ENCODE measurements at places on chromosomes 5 and 9.

- no peak for DNase-seq
Observed at GRCh38 chr9:121404906-121405305, 34.9 kb upstream of the STOM start.

DNA sequence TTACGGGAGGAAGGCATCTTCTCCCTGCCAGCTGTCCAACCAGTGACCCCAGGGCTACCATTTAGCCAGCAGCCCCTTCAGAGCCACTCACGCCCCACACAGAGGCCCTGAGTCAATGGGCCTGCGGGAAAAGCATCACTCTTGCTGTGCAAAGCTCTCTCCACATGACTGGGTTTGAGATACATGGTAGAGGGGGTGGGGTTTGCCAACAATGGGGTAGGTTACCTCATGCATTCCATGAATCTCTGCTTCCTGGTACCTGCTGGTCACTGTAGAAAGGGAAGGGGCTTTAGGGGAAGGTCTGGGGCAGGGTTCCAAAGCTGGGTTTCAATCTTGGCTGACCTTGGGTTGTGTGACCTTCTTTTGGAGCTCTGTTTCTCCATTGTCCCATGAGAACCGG lies 22.9 kb upstream of the TTLL11 start:
- DNase-seq = no peak

DNA sequence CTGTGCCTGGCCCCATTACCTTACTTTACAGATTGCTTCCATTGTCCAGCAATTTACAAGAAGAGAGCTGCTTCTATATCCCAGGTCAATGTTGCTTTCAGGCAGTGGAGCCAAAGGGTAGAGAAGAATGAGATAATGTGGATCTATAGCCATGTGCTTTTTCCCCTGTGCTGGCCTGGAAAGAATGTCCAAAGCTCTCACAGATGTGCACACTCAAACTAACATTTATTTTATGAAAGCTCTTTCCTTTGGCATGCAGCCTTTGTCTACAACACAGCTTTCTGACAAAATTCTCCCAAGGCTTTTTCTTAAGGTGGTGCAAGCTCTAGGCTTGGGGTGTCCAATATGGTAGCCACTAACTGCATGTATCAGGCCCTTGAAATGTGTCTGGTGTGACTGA lies 217.3 kb downstream of the LRRC70 start:
- no peak for DNase-seq

DNA sequence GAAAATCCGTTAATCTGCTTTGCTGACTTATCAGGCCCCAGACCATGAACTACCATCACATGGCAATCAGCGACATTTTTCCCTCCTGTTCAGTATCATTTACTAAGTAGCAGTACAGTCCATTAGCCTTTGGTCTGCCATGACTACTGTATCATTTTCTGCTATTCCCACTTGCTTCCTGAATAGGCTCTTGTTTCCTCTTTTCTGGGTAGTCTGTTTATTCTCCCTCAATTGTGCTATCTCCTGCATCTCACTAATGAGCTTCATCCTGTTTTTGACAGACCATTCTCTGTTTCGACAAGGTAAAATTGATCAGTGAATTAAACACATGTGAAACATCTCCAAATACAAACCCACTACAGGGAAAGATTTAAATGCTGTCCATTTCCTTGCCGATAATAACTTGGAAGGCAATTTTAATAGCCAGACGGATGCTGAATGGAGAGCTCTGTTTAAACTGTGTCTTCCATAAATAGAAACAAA lies 263.5 kb upstream of the ANKRD55 start:
- DNase-seq = no peak

DNA sequence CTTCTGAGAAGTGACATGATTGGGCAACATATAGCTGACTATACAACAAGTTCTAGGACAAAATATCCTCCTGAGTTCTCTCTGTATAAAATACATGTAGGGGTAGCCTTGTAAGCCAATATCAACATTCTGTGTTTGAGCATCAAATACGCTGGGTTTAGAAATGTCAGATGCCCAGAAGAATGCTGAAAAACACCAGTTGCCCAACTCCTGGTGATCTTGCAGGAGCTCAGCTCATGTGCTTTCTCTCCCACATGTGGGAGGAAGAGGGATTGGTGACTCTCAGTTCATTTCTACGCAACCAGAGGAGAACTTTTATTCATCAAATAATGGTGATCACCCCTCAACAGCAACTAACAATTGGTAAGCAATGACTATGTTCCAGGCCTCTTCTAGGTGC lies 810.9 kb upstream of the ACO1 start:
- DNase-seq = no peak

DNA sequence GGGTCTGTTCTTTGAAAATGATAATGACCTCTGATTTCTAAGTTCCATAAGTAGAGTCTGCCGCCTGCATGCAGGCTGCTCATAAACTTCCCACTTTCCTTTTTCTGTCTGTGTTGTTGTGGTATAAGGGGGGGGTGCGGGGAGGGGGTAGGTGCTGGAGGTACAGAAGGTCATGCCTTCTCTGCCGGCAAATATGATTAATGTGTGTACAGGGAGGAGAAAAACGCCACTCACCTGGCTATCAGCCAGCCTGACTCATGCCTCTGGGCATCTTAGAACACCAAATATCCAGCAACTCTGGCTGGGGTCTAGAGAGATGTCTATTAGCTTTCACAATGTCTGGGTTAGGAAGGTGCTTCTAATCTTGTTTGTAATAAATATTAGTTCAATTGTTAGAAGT lies 128.3 kb downstream of the EFNA5 start:
- no peak for DNase-seq

- DNase-seq = no peak
Observed at GRCh38 chr5:63686181-63686580, 276.1 kb downstream of the HTR1A start.

DNA sequence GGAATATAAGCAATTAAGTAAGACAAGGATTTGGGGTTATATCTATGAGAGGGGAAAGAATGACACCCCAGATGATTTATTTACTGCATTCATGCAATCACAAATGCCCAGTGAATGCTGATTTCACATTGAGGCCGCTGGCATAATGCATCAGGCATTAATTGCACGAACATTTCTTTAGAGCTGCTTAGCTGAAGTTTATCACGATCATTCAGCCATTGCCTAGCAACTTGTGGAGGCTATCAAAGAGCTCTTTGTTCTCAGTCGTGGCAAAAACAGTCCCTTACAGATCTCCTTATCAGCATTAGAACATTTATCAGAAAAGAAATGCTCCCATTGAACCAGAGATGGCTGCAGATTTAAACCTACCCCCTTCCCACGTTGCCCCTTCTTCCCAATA lies 88.7 kb upstream of the PRRC1 start:
- no peak for DNase-seq

DNA sequence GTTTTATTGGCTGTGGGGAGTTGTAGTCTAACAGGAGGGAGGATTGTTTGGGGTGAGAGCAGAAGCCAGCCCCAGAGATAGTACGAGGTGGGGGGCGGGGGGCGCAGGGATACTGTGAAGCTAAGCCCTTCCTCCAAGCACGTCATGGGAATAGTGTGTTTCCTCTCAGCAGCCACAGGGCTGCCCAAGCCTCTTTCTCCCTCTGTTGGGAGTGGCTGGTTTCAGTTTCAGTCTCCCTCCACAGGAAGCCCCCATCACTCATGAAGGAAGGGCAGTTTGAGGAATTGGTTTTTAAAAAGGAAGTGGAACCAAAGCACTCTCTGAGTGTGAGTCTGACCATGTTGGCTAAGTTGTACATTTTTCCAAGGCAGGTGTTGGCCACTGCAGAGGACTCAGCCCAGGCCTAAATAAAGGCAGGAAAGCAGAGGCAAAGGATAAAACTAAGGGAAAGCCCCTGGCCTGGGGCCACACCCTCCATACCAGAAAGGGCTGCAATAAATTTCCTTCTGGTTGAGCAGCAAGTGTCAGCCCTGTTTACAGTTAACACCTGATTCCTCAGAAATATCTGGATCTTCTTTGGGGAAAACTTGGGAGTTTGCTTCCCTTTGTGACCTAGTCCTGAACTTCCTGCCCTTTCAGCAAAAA lies 3.2 kb downstream of the RAB24 start:
- DNase-seq = peak; percentile 35

DNA sequence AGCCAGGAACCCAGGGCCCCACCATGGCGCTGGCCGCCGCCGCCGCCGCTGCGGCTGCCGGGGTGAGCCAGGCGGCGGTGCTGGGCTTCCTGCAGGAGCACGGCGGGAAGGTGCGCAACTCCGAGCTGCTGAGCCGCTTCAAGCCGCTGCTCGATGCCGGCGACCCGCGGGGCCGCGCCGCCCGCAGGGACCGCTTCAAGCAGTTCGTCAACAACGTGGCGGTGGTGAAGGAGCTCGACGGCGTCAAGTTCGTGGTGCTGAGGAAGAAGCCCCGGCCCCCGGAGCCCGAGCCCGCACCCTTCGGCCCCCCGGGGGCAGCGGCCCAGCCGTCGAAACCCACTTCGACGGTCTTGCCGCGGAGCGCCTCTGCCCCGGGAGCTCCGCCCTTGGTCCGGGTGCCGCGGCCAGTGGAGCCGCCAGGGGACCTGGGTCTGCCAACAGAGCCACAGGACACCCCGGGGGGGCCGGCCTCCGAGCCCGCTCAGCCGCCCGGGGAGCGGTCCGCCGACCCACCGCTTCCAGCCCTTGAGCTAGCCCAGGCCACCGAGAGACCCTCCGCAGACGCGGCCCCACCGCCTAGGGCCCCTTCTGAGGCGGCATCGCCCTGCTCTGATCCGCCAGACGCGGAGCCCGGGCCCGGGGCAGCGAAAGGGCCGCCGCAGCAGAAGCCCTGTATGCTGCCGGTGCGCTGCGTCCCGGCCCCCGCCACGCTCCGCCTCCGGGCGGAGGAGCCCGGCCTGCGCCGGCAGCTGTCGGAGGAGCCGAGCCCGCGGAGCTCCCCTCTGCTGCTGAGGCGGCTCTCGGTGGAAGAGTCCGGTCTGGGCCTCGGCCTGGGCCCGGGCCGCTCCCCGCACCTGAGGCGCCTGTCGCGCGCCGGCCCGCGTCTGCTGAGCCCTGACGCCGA lies 749 bp downstream of the SOWAHA start:
- no peak for DNase-seq

DNA sequence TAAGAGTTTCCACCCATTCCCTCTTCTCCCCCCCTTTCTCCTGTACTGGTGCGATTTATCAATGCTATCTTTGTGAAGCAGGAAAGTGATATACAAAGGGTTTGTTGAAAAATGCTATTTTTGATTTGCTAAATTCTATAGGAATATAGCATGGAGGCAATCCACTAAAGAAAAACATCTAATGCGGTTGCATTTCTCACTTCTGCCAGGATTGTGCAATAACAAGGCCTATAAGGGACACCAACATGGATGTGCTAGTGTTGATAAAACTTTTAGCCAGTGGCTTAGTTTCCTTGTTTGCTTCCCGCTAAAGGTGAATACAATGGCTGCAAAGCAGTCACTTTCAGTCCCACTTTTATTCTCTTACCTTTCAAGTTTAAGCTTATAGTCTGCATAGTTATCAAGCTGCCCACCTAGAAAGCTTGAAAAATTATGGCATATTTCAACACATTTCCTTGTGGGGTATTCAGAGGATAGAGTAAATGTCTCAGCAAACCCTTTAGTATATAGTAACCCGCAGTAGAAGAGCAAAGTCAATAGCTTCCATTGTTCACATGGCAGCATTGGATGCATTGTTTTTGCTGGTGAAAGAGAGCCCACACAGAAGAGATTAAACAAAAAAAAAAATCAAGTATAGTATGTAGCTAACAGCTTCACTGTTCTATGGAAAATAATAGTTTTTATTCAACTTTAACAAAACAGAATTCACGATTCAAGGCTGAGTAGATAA lies 674.6 kb upstream of the SEMA6A start:
- no peak for DNase-seq

DNA sequence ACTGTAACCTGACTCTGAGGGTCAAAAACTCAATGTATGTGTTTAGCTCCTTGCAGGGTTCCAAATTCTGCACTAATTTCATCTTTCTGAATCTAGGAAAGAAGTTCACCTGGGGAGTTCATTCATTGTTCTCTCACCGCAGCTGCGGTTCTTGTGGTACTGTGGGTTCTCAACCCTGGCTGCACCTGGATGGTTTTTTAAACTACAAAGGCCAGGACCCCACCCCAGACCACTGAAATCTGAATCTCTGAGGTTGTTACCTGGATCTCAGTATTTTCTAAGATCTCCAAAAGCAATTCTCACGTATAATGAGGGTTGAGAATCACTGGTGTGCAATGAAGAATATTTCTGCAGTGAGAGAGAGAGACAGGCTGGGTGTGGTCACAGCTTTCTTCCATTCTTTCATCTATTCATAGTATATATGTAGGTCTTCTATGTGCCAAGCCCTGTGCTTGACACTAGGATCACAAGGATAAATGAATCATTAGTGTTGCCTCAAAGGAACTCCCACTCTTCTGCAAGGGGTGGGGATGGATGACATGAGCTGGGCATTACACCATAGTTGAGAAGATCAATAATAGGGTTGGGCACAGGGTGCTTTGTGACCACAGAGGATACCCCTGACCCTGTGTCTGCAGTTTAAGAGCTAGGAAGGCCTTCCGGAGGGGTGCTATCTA lies 109.8 kb downstream of the GALNT10 start:
- no peak for DNase-seq

DNA sequence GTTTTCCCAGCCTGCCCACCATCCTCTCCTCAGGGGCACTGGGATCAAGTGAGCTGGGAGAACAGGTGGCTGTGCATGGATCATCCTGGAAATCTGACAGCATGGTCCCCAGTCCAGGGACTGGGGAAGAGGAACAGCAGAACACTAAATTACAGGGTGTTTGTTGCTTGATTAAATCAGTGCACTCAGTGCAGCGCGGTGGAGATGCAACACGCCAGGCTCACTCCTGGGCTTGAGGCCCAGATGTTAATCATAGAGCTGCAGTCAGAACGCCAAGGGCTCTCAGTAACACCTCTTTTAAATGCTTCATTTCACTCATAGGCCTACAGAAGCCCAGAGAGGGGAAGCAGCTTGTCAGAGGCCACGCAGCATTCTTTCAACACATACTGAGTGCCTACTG lies 14.2 kb upstream of the LARP1 start:
- DNase-seq = no peak

GRCh38 chr5:107363768-107364167 lies 307.0 kb downstream of the EFNA5 start:
- no peak for DNase-seq

GRCh38 chr9:7974335-7974960 lies 174.9 kb upstream of the DMAC1 start:
- DNase-seq = no peak

- no peak for DNase-seq
Observed at GRCh38 chr9:92384375-92384774, 20.0 kb downstream of the OGN start.

DNA sequence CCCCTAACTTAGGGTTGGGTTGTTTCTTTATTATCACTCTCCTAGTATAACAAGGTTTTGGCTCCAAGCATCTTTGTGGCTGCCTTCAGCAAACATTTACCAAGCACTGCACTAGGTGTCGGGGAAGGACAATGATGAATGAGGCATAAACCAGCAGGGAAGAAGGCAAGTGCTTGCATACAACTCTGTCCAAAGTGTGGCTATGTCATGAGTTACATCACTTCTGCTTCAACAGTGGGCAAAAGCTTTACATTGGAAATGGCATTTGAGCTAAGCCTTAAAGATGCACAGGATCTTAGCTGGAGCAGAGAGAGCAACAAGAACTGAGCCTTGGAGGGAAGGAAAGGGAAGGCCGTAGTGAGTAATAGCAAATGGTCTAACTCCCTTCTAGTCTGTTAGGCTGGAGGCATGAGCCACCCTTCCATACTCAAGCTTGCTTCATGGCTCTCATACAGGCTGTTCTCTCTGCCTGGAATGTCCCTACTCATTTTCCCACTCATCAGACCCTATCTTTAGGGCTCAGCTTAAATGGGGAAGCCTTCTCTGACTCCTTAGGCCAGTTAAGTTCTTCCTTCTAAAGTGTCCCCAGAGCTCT lies 121.8 kb downstream of the SEMA6A start:
- DNase-seq = no peak

- DNase-seq = no peak
Observed at GRCh38 chr5:86175224-86175623, 442.5 kb upstream of the COX7C start.
